Small intestine (tissue), 16 donors: ENCODE measurements at places on chromosomes 7 and 10. TPM values are rescaled to one million over a fixed set of nuclear protein-coding genes. Genes with fewer than 3 reads are reported as not detected.

GRCh38 chr10:19168584-19168983 is 120.0 kb downstream of the MALRD1 start:
- no peak for DNase-seq

GRCh38 chr10:52332815-52333214 is 18.7 kb downstream of the DKK1 start:
- DNase-seq = no peak

Gene DNAH11
- 0.24 TPM for polyA plus RNA-seq

Gene NCOA4
- 143 TPM for polyA plus RNA-seq

Gene NODAL
- 0.16 TPM for polyA plus RNA-seq

- DNase-seq = no peak
Measured at GRCh38 chr7:1512781-1513656, 8.8 kb upstream of the INTS1 start.

Gene MKI67
- polyA plus RNA-seq = 29.6 TPM

Gene PSAP
- polyA plus RNA-seq = 149 TPM

- DNase-seq = no peak
Measured at GRCh38 chr10:128660726-128661125, 534.5 kb upstream of the MKI67 start.

Gene UPK3B
- polyA plus RNA-seq = not detected

GRCh38 chr10:22476601-22477321 is 131.5 kb downstream of the SPAG6 start:
- peak; percentile 45 for DNase-seq

- no peak for DNase-seq
Measured at GRCh38 chr10:76977046-76977445, 660.6 kb downstream of the KCNMA1 start.

- no peak for DNase-seq
Measured at GRCh38 chr10:117470733-117471132, 71.8 kb upstream of the EMX2 start.

Gene RBP4
- polyA plus RNA-seq = 2.0 TPM

- DNase-seq = no peak
Measured at GRCh38 chr7:70762696-70763095, 369.2 kb upstream of the GALNT17 start.

DNA sequence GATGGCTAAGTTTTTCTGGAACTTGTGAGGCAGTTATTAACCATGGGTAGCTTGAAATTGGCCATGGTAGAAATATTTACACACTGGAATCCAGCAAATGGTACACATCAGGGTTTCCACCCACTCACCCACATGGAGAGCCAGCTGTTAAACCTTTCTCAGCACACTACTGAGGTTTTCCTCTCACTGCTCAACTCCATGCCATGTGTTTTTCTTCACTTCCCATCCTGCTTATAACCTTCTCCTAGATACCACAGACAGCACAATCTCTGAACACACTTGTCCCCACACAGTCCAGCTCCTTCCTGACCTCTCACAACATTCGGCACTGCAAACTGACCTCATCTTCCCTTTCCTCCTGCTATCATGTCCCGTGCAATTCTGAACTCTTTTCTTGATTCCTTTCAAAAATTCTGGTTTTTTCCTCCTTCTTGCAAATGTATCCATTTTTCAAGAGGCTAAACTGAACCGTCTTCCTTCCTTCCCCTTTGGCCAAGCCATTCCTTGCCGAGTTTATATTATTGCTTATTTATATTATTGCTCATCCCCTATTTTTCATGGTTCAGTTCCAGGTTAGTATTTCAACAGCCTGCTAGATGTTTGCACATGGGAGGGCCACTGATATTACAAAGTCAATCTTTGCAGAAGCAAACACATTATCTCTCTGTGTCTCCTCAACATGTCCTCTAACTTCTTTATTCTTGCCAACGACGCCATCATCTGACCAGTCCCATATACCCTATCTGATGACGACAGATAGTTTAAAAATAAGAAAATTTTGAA is 606.4 kb downstream of the SORCS1 start:
- no peak for DNase-seq

DNA sequence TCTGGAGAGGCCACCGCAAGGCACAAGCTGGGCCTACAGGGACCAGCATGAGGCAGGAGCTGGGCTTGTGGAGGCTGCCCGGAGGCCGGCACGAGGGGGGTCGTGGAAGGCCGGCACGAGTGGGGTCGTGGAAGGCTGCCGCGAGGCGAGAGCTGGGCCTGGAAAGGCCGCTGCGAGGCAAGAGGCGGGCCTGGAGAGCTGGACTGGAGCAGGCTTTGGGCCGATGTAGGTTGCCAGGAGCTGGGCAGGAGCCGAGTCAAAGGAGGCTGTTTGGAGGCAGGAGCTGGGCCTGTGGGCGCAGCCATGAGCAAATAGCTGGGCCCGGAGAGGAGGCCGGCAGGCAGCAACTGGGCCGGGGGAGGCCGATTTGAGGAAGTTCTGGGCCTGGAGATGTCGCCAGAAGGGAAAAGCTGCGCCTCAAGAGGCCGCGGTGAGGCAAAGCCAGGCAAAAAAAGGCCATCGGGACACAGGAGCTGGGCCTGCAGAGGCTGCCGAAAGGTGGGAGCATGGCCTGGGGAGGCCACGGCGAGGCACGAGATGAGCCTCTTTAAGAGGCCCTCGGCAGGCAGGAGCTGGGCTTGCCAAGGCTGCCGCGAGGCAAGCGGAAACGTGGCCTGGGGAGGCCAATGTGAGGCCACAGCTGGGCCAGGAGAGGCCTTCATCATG is 26.5 kb downstream of the MDH2 start:
- no peak for DNase-seq

Gene INHBA
- 1.2 TPM for polyA plus RNA-seq

Gene C10orf143
- 4.6 TPM for polyA plus RNA-seq

GRCh38 chr7:29196191-29196590 is 1.6 kb downstream of the CHN2 start:
- no peak for DNase-seq

DNA sequence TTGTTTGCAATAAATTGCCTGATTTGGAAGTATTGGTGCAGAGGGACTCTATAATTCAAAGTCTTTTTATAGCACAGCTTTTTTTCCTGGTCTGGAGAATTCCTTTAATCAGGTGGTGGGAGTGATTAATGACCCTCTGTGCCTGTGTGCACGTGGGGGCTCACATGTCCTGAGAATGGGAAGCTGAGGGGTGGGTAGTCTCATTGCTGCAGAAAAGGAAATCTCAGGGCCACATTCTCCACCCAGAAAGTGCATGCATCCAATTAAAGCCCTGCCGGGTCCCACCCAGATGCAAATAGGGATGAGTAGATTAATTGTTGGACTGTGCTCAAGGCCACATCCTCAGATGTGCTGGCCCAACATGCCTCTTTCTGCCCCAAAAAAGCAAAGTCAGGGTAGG is 324.7 kb downstream of the CXCL12 start:
- DNase-seq = no peak

Gene OR6B1
- not detected for polyA plus RNA-seq

GRCh38 chr7:99109108-99110051 is 34.5 kb downstream of the SMURF1 start:
- no peak for DNase-seq

Gene TUBAL3
- 97.7 TPM for polyA plus RNA-seq

- DNase-seq = no peak
Measured at GRCh38 chr10:117617086-117617485, 74.5 kb downstream of the EMX2 start.

DNA sequence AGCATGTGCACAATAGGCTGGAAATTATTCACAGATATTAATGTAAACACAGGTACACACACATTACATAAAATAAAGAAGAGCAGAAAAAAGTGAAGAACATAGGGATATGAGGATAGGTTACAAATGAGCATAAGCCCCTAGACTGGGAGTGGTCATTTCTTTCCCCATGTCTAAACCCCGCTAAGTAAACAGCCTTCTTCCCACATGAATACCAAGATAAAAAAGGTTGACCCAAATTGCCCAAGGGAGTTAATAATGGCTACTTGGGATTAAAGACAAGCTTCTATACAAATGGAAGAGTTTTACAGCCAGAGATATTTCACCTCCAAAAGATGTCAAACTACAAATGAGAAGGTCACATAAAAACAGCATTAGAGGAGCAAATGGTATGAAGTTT is 527.1 kb upstream of the CELF2 start:
- DNase-seq = no peak

DNA sequence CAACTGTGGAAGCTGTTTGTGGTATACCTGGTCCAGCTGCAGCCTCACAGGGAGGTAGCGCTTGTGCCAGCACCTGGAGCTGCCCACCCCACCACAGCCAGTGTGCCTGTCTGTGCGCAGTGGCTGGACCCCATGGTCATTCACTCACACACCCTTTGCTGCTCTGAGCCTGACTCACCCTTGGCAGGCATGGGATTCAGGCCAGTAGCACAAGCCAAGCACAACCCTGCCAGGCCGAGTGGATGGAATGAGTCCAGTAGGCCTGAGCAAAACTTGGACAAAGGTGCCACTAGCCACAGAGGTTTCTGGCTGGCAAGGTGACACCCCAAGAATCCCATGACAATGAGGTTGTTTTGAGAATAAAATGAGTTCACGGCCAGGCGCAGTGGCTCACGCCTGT is 19.0 kb downstream of the RBM48 start:
- DNase-seq = no peak

Gene HECW1
- polyA plus RNA-seq = not detected

Gene ZNRF2
- 14.3 TPM for polyA plus RNA-seq

Gene AIFM2
- 14.4 TPM for polyA plus RNA-seq

DNA sequence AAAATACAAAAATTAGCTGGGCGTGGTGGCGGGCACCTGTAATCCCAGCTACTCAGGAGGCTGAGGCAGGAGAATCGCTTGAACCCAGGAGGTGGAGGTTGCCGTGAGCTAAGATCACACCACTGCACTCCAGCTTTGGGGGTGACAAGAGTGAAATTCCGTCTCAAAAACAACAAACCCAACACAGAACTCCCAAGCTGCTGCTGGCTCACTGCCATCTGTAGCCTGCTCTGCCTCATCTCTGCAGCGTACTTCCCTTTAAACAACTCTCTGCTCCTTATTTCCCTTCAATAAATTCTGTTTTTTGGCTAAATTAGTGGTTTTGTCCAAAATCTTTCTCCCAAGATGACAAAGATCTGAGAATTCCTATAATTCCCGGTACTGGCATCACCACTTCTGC is 189.2 kb upstream of the GALNT17 start:
- no peak for DNase-seq
